Activated naive CD4-positive, alpha-beta T cell treated with Interleukin-2 at 50 U/mL for 16 hours (primary cell): ENCODE measurements at places on chromosomes 3 and 15.
A peak's percentile ranks its signal among the peaks of the same experiment; 100 is the strongest.

DNA sequence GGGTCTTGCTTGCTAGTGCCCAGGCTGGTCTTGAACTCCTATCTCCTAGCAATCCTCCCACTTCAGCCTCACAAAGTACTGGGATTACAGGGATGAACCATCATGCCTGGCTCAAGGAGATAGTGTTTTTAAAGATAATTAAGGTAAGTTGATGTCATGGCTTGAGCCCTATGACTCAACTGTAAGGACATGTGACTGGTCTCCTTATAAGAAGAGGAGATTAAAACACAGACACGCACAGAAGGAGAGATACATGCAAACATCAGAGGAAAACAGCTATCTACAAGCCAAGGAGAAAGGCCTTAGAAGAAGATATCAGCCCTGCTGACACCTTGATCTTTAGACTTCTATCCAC lies 220.4 kb upstream of the GADL1 start:
- no peak for DNase-seq

- no peak for DNase-seq
These were observed 235.7 kb upstream of the ATP10A start for GRCh38 chr15:26098801-26099200.

- DNase-seq, result peak; percentile 20
These were observed 2.0 kb downstream of the XRN1 start for GRCh38 chr3:142445816-142446254.

GRCh38 chr3:41697702-41698101 lies 264.2 kb downstream of the ULK4 start:
- DNase-seq, result no peak

DNA sequence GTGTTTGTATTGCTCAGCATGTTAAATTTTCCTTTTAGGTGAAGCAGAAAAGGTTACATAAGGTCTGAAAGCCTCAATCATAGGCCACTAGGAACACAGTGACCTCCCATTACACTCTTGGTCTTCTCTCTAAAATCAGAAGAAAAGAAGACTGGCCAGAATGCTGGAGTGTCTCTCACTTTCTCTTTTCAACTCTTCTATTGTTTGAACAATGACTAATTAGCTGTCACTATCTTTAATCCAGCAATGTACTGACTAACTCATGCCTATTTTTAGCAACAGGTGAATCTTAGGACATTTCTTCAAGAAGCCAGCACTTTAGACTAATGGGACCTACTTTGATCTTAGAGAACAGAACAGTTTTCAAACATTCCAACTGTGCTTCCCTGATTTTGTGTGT lies 142.8 kb downstream of the TGFBR2 start:
- no peak for DNase-seq

DNA sequence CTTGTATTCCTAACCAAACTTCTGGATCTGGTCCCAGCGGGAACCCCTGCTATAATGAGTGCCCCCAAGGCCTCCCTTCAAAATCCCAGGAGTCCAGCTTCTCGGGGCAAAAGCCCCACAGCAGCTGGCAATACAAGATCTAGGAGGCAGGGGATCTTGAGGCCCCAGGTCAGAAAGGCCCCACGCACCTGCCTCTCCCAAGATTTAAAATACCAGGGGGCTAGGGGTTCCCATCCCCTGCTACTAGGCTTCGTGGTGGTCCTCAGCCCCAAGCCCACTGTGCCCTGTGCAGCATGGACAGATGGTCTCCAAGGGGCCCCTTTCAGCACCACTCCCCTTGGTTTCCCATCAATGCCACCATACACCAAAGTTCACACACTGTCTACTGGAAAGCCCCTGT lies 15.8 kb upstream of the CYP11A1 start:
- no peak for DNase-seq

GRCh38 chr3:147397155-147397874 lies 9.0 kb downstream of the ZIC4 start:
- no peak for DNase-seq

DNA sequence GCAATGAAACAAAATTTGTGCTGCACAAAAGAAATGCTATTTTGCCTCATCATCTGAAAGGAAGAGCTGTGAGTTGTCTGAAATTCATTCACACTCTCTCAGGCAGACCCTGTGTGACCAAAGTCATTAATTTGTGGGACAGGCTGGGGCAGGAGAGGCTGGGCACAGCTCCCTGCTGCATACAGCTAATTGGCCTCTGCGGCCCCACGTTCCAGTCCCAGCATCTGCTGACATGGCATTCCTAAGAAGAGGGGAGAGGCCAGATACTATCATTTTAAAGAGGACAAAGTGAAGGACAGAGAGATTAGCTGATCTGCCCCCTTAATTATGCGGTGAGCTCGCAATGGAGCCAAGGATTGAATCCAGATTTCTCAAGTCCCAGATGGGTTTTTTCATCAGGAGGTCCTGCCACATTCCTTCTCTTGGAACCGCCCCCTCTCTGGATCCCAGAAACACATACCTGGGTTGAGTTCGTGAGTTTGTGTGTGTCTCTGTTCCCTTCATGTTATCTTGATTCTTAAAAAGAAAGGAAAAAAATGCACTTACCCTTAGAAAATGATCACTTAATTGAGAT lies 25.1 kb downstream of the POLR2M start:
- DNase-seq, result no peak

DNA sequence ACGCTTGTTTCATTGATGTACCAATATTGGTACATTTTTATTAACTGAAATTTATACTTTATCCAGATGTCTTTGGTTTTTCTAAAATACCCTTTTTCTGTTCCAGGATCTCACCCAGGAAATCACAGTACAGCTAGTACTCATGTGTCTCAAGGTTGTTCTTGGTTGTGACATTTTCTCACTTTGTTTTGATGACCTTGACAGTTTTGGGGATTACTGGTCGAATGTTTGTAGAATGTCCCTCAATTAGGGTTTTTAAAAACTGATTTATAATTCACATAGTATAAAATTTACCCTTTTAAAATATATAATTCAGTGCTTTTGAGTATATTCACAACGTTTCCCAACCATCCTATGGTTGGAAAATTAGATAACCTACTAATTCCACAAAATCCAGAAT lies 6.3 kb upstream of the SNRPN start:
- no peak for DNase-seq

- DNase-seq, result no peak
These were observed 63.3 kb downstream of the IL1RAP start for GRCh38 chr3:190577225-190577624.

DNA sequence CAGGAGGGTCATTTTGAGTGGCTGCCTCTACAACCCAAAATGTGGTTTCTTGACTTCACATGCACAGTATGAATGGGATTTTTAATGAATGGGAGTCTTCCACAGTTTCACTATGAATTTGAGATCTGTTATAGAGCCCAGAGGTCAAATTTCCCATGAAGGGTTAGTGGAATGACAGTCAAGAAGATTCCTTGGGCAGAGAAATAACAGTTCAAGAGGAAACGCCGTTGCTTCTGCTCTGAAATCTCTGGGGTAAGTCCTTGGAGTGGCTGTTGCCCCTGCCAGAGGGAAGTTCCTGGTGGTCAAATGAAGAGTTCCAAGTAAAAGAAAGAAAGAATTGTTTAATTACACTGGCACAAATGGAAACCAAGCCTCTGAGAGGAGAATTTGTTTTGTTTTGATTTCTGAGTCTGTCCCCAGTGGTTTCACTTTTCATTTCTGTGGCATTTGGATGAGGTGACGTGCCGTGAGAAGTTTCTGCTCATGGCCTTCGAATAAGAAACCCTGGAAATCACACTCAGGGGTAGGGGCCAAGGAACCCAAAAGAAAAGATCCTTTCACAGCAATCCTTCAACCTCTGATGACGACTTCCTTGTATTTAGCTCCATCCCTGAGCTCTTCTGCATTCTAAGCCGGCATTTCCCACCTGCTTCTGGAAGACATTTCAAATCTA lies 77.5 kb upstream of the IL12A start:
- DNase-seq, result no peak

- DNase-seq, result no peak
These were observed 809 bp downstream of the CRTAP start for GRCh38 chr3:33114622-33115023.

DNA sequence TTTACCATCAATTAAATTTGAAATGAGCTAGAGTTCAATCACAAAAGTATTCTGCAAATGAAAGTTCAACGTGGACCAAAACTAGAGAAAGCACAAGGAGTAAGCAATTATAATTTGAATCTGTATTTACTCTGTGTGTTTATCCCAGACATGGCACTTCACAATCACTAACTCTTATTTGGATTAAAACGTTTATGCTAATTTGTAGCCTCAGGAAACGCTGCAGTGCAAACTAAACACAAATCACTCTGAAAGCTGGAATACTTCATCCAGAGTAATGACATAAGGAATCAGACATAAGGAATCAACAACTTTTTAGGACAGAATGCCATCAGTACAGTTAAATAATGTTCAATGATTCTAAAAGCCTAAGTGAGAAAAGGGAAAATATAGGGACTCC lies 18.5 kb downstream of the CEP152 start:
- DNase-seq, result no peak

GRCh38 chr3:13200946-13201345 lies 127.7 kb upstream of the IQSEC1 start:
- DNase-seq, result no peak

GRCh38 chr3:120145542-120146285 lies 51.5 kb upstream of the GSK3B start:
- DNase-seq, result peak; percentile 3

- DNase-seq, result no peak
These were observed 31.4 kb downstream of the MAPK6 start for GRCh38 chr15:52050416-52050815.

DNA sequence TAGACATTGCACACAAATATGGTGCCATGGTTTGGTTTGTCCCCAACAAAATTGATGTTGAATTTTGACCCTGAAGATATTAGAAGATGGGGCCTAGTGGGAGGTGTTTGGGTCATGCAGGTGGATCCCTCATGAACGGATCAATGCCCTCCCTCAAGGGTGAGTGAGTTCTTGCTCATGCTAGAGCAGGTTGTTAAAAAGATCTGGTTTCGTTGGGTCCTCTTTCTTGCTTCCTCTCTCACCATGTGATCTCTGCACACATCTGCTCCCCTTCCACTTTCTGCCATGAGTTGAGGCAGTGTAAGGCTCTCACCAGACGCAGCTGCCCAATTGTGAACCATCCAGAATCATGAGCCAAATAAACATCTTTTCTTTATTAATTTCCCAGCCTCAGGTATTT lies 87.8 kb upstream of the MDFIC2 start:
- no peak for DNase-seq

DNA sequence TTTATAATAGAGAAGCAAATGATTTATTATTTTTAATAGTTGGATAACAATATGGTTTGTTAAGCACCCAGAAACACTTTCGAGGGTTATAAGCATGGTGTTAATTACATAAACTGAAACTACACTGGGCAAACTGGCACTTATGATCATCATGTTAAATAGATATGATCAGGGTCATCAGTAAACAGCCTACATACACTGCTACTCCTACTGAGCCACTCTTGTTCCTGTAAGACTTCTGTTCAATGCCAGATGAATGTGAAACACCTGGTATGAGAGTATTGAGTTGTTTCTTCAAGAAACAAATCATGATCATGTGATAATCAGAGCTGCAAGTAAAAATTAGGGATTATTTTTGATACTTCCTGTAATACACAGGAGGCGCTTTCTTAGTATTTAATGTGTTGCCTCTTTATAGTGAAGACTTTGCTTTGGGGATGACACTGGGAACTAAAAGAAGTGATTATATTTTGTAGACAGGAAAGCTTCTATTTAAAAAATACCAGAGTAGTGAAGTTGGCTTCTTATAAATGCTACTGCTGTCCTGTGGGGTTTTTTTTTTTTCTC lies 32.3 kb upstream of the UTS2B start:
- DNase-seq, result no peak

GRCh38 chr3:13801361-13802204 lies 78.3 kb downstream of the WNT7A start:
- DNase-seq, result no peak
